Activated T-cell treated with anti-CD3 and anti-CD28 coated beads, Interleukin-2, amount 50 U/mL, for 24 hours (primary cell): ENCODE measurements at places on chromosomes 5 and 9.

- DNase-seq = no peak
- no peak overlapping the region for H3K4me3 ChIP-seq
- H3K36me3 ChIP-seq = no peaks in the 10 kb centered on the region
Measured at GRCh38 chr9:82987370-82988189, 75.4 kb downstream of the RASEF start.

GRCh38 chr9:131892902-131893500, 153.1 kb upstream of the RAPGEF1 start:
- no peaks in the 10 kb centered on the region for H3K27me3 ChIP-seq
- H3K36me3 ChIP-seq = peaks cover 45% of the 10 kb centered on the region
- DNase-seq = no peak
- no peak overlapping the region for H3K4me3 ChIP-seq

DNA sequence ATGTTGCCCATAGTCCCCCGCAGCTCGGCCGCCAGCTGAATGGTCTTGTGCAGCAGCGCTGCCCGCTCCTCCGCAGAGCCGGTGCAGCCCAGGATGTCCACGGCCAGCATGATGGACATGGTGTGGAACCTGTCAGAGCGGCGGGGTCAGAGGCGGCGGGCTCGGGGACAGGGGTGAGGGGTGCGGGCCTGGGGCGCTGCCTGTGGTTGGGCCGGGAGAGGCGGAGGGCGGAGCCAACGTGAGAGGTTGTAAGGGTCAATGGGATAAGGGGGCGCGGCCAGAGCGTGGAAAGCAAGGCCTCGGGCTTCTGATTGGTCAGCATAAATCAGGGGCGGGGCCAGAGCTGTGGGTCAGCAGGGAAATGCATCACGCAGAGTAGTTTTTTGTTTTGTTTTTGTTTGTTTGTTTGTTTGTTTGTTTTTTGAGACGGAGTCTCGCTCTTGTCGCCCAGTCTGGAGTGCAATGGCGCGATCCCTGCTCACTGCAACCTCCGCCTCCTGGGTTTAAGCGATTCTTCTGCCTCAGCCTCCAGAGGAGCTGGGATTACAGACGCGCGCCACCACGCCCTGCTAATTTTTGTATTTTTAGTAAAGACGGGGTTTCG, 6.8 kb upstream of the TOR2A start:
- no peak overlapping the region for H3K27ac ChIP-seq
- peaks cover 49% of the 10 kb centered on the region for H3K36me3 ChIP-seq
- no peak overlapping the region for H3K4me3 ChIP-seq
- peaks cover 4% of the 10 kb centered on the region for H3K4me1 ChIP-seq
- DNase-seq = no peak

DNA sequence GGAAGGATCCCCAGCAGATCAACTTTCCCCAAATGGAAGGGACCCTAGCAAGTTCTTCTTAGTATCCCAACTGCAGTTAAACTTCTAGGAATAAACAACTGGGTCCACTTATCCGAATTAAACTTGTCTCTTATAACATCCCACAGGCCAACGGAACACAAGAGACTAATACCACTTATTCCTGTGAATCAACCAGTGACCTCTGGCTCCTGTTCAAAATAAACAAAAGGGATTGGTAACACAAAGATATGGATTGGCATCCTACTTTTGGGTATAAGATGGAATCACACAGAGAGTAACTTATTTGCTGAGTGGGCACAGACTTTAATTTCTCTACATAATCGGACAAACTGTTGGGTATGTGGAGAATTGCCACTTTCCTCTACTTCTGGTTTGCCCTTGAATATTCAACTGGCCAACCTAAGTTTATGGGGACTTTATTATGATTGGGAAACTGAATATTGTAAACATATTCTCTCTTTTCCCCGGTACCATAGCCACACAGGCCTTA, 12.4 kb upstream of the PAIP1 start:
- H3K27ac ChIP-seq = no peak overlapping the region
- no peaks in the 10 kb centered on the region for H3K27me3 ChIP-seq
- no peaks in the 10 kb centered on the region for H3K36me3 ChIP-seq
- H3K4me3 ChIP-seq = no peak overlapping the region
- H3K4me1 ChIP-seq = peaks cover 5% of the 10 kb centered on the region

DNA sequence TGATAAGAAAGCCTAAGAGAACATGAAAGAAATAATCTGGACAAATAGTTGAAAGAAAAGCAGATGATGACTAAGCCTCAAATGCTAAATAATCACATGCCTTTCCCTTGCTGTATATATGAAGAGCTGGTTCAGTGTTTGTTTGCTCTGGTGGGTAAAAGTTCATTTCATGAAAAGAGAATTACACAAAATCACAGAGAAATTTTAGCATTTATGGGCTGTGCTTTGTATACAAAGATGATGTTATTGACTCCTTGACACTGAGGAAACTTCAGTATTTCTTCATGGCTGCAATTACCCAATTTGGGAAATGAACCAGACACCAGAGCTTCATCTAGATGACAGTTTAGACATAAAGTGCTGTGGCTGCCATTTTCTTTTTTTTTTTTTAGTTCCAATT, 527.2 kb downstream of the NR2F1-AS1 start:
- no peak overlapping the region for H3K4me3 ChIP-seq
- no peaks in the 10 kb centered on the region for H3K27me3 ChIP-seq
- no peak overlapping the region for H3K27ac ChIP-seq
- DNase-seq = no peak

GRCh38 chr9:94895668-94896067, 169.2 kb downstream of the AOPEP start:
- peaks cover 17% of the 10 kb centered on the region for H3K4me1 ChIP-seq
- H3K27ac ChIP-seq = no peak overlapping the region
- H3K4me3 ChIP-seq = no peak overlapping the region
- H3K36me3 ChIP-seq = peaks cover 5% of the 10 kb centered on the region
- DNase-seq = no peak
- H3K27me3 ChIP-seq = no peaks in the 10 kb centered on the region

DNA sequence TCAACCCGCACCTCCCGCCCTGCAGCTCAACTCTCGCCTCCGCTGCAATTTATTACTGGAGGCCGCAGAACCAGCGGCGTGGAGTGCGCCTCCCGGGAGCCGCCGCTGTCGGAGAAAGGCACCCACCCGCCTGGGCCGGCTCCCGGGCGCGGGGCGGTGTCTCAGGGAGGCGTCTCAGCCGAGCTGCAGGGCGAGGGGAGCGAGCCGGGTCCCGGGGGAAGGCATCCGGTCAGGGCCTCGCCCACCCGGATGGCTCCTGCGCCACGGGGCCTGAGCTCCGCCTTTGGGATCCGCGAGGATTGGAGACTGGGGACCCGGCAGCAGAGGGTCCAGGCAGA, 32.9 kb downstream of the TSPAN17 start:
- H3K27me3 ChIP-seq = peaks cover 67% of the 10 kb centered on the region
- no peak for DNase-seq
- no peak overlapping the region for H3K4me3 ChIP-seq
- H3K36me3 ChIP-seq = no peaks in the 10 kb centered on the region
- no peaks in the 10 kb centered on the region for H3K4me1 ChIP-seq

DNA sequence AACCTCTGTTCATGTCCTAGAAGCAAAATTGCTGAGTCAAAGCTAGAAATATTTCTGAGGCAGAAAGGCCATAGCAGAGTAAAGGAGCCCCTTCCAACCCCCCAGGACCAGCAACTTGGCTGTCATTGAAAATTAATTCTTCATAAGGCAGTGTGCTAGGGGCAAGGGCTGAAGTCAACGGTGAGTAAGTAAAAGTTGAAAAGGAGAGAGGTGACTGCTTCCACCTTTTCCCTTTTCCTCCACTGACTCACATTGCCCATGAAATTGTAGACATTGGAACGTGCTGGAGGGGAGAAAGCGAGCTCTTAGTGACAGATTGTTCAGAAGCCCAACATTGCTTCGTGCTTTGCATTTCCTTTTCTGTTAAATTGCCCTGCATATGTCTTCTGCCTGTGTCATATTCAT, 19.1 kb downstream of the GLRA1 start:
- no peaks in the 10 kb centered on the region for H3K36me3 ChIP-seq
- no peak overlapping the region for H3K27ac ChIP-seq
- DNase-seq = no peak
- peaks cover 13% of the 10 kb centered on the region for H3K27me3 ChIP-seq

GRCh38 chr5:174610968-174611367, 113.4 kb upstream of the MSX2 start:
- H3K4me3 ChIP-seq = no peak overlapping the region
- no peaks in the 10 kb centered on the region for H3K4me1 ChIP-seq
- H3K27me3 ChIP-seq = peaks cover 21% of the 10 kb centered on the region
- no peak overlapping the region for H3K27ac ChIP-seq
- no peaks in the 10 kb centered on the region for H3K36me3 ChIP-seq

DNA sequence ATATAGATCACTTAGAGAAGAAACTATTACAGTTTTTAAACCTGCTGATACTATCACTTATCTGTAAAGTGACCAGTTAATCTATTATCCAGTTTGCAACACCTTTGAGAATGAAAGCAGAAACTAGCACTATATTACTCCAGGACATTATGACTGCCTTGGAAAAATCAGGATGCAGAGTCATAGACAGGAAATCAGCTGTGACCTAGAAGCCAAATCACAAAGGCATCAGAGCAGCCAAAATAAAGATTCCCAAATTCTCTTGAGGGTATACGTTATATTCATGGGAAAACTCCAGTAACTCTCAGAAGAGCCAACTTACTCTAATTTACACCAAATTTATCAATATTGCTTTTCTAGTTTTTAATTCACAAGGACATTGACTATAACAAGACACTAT, 49.9 kb downstream of the CDO1 start:
- peaks cover 35% of the 10 kb centered on the region for H3K27me3 ChIP-seq
- H3K4me3 ChIP-seq = no peak overlapping the region
- H3K27ac ChIP-seq = no peak overlapping the region
- no peaks in the 10 kb centered on the region for H3K36me3 ChIP-seq
